Naive thymus-derived CD8-positive, alpha-beta T cell (primary cell): ENCODE measurements at places on chromosomes 4 and X.

DNA sequence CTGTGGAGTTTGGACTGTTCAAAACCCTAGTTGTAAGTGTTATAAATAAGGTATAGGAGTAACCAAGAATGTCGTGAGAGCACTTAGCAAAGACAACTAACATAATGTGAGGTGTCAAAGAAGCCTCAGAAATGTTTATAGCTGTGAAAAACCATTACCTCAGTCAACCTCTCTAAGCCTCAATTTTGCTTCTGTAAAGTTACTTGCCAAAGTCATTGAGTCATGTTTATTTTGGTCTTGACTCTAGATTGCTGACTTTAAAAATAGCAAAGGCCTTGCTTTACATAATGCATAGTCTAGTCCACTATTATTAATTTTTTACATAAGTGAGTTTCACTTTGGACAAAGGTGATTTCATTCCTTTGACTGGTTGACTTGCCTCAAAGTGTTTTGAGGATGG is 257.6 kb upstream of the CXXC4 start:
- no peak for DNase-seq

GRCh38 chrX:133417364-133417763 is 2.1 kb upstream of the GPC4 start:
- DNase-seq = no peak

DNA sequence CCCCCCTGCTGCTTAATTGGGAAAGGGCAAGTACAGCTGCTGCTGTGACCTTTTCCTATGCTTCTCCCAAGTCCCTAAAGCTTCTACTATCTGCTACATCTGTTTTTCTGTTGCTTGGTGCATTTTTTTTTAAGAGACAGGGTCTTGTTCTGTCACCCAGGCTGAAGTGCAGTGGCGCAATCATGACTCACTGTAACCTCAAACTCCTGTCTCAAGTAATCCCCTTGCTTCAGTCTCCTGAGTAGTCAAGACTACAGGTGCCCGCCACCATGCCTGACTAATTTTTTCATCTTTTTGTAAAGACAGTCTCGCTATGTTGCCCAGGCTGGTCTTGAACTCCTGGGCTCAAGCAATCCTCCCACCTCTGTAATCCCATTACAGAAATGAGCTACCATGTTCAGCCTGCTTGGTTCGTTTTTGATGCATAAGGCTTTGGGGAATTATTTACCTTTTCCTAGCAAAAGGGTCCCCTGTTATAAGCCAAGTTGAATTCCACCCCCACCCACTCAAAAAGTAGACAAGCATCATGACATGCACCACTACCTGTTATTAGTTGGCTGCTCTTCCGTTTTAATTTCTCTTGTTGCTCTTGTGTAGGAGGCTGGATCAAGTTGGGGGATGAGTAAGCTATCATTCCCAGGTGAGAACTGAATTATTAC is 39.6 kb downstream of the DGKK start:
- no peak for DNase-seq

DNA sequence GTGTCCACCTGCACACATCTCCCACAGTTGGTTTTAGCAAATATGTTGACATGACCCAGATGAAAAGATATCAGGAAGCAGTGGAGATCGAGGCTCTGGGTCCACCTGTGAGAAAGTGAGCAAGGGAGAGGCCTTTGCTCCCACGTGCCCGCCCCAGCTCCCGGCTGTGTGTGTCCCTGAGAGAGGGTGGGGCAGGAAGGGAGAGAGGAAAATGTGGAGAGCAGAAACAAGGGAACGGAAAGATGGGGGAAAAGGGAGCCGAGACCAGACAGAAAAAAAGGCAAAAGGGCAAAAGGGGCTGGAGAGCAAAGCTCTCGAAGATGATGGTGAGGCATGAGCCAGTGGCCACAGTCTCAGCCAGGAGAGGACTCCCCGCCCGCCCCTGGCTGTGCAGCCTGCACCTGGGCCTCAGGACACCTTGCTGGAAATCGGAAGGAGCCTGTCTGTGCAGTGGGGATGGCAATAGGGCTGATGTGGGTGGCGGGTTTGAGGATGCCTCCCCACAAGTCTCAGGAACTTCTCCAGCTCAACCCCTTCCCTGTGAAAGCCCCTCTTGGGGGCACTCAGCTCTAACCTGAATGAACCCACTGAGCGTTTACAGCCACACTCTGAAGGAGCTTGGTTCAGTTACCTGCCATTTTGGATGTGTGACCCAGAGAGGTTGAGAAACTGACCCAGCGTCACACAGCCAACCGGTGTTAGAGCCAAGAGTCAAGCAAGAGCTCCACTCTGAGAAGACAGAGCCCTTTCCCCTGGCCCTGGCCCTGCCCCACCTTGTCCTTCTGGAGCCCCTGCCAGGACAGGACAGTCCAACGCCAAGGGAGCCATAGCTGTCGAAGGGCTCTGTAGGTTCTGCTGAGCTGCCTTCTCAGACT is 20.3 kb upstream of the MSX1 start:
- DNase-seq = no peak

- no peak for DNase-seq
These were observed 33.2 kb downstream of the ARAP2 start for GRCh38 chr4:36211084-36211483.

- no peak for DNase-seq
These were observed 12.8 kb upstream of the ELOVL6 start for GRCh38 chr4:110211007-110211769.

DNA sequence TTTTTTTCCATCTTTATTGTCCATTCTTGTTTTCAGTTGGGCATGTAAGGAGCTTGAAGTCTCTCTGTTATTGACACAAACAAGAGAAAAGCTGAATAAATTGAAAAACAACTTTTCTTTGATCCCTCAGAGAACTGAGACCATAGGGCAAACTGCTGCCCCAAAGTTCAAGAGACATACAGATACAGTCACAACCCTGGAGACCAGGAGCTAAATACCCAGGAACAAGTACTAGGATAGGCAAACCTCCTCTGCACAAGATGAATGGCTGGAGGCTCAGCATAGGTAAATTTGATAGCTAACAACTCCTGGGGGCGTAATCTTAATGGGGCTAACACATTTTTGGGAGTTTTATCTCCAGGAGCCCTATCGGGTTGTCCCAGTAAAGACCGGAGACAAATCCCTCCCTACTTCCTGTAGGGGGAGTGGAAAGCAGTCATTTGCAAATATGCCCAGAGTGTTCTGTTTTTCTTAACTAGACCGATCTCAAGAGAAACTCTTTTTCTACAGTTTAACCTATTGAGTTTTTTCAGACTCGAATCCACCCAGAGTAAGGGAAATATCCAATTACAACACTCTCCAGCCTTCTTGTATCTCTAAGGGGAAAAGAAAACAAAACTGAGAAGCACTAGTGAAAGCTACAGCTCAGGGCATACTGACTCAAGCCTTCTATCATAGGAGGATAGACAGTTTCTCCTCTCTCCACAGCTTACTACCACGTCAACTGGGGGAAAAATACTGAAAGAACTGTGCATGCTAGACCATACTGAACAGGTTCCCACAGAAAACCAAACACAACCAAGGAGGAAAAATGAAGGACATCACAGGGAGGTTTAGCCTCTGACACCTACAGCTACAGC is 23.1 kb downstream of the MAGEA8 start:
- no peak for DNase-seq

DNA sequence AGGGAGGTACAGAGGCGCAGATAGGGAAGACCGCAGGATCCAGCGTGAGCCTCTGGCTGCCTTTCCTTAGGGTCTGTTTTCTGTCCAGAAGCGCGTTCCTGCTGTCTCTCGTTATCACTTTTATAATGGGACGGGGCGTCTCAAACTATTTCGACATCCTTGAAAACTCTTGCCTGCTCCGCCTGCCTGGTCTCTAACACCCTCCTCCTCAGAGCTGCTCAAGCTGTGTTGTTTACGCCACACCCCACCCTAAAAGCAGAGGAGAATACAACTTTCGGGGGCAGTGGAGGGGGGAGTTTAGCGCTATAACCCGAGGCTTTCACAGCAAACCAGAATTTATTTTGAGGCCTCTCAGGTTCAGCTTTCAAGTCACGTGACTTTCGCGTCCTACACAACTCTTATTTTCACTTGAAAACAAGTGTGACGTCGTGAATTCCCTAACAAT is 646 bp upstream of the FAM3A start:
- DNase-seq = peak; percentile 27

DNA sequence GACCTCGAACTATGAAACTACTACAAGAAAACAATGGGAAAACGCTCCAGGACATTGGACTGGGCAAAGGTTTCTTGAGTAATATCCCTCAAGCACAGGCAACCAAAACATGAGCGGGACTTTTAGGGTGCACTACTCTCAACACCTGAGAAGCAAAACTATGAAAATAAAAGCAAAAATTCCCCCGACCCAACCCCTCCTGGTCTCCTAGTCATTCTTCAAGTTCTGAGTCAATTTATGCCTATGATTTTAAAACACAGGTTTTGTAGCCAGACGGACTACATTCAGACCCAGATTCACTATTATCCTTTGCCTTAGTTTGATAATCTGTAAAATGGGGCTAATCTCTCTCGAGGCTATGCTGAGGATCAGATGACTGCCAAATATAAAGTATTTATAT is 97.0 kb downstream of the SOWAHB start:
- DNase-seq = no peak

DNA sequence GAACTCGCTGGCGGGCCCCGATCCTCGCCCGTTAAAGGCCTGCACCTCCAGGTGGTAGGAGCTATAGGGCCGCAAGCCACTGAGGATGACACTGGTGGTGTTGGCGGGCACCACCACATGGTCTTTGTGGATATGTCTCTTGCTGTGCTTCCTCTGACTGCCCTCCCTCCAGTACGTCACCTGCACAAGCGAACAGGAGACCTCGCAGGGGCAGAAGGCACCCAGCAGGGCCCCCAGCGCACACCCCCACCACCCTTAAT is 20.7 kb downstream of the L1CAM start:
- no peak for DNase-seq

DNA sequence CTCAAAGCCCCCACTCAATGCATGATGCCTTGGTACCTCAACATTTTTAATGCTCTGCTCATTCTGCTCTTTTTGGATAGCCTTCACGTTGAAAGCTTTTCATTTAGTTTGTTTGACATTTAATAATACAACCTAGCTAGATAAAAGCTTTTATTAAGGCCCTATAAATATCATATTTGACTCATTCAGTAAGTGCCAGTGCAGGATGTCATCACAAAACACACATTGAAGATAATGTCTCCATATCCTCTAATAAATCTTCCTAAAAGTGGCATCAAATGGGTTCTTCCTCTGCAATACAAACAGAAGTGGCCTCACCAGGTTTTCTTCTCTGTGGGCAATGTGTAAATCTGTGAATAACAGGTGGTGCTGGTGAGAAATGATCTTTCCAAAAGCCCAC is 12.0 kb upstream of the PCYT1B start:
- no peak for DNase-seq

GRCh38 chrX:153620576-153620975 is 21.6 kb upstream of the CCNQ start:
- no peak for DNase-seq

DNA sequence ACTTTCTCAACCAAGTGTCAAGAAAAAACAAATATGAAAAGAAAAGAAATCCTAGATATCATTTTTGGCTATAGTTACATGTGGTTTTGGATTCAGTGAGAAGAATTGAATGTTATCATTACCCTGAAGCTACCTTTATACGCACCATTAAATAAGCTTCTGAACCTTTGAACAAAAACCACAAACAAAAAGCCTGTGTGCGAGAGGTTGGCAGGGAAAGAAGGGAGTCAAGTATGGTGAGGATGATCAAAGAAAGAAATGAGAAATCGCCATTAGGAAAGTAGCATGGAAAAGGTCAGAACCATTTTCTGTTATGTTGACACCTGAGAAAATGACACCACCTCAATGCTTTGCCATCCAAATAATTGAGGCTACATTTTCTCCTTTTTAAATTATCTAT is 1.2 kb upstream of the SLC7A11 start:
- no peak for DNase-seq

DNA sequence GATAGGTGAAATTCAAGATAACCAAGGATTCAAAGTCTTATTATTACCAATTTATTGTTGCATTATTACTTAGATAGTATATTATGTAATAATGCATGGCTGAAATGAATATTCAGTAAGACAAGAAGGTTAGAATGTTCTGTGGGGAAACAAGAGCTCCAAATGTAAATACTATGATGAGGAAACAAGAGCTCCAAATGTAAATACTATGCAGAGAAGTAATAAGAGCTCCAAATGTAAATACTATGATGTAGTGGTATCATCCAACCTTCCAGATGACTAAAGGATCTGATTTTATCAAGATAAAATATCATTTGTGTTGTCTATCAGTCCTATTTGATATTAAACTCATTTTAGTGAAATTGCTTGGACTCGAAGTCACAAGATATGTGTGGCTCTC is 82.2 kb upstream of the PCDH18 start:
- no peak for DNase-seq

- DNase-seq = no peak
These were observed 61.3 kb upstream of the PRRG1 start for GRCh38 chrX:37287741-37288444.

GRCh38 chr4:77352192-77352591 is 195.2 kb downstream of the CCNG2 start:
- no peak for DNase-seq

DNA sequence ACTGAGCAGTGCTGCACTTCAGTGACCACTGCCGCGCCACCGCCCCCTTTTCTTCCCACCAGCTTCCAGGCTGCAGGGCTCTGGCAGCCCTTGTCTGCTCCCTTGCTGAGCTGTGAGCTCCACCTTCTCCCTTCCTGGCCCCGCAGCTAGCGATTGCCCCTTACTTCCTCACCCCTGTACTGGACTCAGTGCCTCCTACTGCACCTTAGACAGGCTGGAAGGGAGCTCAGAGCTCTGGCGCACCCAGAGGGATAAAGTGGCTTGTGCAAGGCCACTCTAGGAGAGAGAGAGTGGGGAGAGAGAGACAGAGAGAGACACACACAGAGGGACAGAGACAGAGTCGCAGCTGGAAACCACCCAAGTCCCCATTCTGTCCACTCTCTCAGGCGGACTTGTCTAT is 6.0 kb downstream of the RASL11B start:
- no peak for DNase-seq

GRCh38 chr4:17811078-17811603 is 362 bp downstream of the NCAPG start:
- DNase-seq = no peak

DNA sequence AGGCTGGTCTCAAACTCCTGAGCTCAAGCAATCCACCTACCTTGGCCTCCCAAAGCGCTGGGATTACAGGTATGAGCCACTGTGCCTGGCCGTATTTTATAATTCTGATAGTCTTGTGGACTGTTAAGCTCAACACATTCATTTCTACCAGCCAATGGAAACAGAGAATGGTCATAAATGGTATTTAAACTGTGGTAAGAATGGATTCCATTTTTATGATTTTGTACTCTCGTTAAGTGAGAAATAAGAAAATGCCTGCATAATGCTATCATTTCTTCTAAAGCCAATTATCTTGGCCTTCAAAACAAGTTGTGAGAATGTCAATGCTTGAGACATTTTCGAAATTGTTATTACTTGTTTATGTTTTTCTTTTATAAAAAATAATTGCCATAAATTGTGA is 321.0 kb downstream of the IL15 start:
- DNase-seq = no peak
